ENCODE measurements at places on chromosomes 1 and 21.

DNA sequence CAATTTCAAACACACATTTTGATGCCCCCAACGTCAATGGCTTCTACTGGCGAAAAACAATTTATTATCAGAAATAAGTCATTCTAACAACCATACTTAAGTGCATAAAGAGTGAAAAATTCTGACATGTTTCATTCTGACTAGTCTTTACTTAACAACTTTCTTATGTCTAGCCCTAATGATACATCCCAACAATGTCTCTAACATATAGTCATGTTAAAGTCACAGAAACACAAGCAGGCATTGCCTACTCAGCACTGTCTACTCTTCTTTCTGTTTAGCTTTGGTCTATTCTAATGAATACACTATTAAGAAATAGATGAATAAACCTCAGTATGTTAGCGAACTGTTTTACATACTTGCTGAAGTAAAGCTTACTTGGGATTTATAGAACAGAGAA is 105.8 kb upstream of the DUSP10 start:
- no peak for DNase-seq

DNA sequence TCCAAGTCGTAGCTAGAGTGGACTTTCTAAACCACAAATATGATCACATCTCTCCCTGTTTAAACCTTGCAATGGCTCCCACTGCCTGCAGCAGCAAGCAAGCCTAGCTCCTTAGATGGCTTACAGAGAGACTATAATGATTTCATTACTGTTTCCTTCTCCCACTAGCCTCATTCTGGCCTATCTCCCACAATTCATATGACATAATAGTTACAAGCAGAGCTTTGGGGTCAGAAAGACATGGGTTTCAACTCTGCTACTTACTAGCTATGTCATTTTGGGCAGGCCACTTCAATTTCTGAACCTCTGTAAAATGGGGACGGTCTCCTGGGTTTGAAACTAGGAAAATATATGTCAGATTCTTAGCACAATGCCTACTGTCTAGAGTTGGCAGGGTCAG is 143.3 kb downstream of the TRABD2B start:
- no peak for DNase-seq

GRCh38 chr1:6248932-6249738 is 5.2 kb downstream of the HES3 start:
- DNase-seq: no peak

GRCh38 chr21:46418265-46418946 is 40.3 kb upstream of the DIP2A start:
- DNase-seq: no peak

GRCh38 chr21:44370027-44370735 is 16.8 kb downstream of the TRPM2 start:
- no peak for DNase-seq

GRCh38 chr1:86504895-86505563 is 36.3 kb downstream of the CLCA1 start:
- no peak for DNase-seq

DNA sequence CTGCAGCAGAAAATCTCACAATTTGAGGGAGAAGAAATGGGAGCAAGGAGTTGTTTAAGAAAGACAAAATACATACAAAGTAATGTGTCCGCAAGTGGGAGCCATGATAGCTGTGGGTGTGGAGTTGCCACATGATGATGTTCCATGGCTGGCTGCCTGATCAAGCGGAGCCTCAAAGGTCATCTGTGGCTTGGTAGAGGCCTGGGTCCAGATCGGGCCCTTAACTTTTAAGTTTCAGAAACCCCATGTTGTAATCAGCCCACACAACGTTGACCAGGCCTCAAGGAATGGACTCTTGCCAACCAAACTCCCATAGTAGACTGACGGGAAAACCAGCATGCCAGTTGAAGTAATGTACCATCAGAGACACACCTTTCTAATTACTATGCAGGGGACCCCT is 64.7 kb upstream of the ANGPTL1 start:
- no peak for DNase-seq

GRCh38 chr1:67939186-67939743 is 106.0 kb upstream of the GNG12 start:
- DNase-seq: no peak

GRCh38 chr1:1990222-1990621 is 13.4 kb downstream of the CFAP74 start:
- no peak for DNase-seq

DNA sequence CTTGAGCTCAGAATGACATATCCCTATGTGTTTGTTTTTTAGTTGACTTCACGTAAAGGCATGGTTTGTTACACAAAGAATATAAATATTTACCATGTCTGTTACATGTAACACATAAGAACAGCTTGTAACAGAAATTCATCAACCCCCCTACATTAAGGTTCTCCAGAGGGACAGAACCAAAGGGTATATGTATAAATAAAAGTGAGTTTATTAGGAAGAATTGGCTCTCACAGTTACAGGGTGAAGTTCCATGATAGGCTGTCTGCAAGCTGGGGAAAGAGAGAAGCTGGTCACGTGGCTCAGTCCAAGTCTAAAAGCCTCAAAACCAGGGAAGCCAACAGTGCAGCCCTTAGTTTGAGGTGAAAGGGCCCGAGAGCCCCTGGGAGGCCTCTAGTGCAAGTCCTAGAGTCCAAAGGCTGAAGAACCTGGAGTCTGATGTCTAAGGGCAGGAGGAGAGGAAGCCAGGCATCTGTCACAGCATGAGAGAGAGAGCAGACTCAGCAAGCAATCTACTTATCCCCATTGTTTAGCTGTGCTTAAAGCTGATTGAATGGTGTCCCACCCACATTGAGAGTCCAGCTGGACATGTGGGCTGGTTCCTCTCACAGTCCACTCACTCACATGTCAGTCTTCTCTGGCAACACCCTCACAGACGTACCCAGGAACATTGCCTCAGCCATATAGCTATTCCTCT is 15.8 kb downstream of the THRAP3 start:
- no peak for DNase-seq

DNA sequence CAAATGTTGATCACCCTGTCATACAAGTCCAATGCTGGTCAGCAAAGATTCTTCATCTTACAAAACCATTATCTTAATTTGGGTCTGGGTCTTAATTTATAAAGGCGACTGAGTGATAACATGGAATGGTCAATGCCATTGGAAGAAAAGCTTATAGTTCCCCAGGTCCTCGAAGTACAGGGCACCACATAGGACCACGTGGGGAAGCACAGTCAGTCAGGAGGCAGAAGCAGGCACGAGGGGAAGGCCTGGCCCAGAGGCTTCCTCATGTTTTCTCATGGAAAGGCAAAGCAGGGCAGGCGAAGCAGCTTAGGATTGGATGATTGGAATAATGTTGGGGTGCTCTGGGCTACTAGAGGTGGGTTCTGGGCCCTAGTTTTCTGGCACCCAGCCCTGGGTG is 175.7 kb downstream of the FASLG start:
- DNase-seq: no peak

Data from natural killer cell (primary cell).